ENCODE measurements at places on chromosomes 3 and 15.

- peak; percentile 12 for DNase-seq
These were observed 1.7 kb downstream of the LRRN1 start for GRCh38 chr3:3800685-3801493.

DNA sequence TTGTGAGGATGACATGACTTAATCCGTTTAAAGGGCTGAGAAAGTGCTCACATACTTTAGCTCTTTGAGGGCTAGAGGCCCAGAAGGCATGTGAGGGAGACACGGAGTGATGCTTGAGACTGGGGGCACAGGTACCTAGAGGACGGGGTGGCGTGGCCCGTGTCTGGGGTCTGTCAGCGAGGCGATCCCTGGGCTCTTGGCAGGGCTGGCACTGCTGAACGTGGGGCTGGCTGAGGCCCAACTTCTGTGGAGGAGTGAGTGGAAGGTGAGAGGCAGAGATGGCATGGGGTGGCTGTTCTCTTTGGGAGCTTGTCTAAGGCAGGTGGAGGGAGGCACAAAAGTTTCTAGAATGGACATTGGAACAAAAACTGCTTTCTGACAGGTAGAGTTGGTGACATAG is 9.5 kb downstream of the SEMA4B start:
- DNase-seq = no peak

- DNase-seq = no peak
These were observed 101.0 kb downstream of the ATG7 start for GRCh38 chr3:11373235-11373634.

DNA sequence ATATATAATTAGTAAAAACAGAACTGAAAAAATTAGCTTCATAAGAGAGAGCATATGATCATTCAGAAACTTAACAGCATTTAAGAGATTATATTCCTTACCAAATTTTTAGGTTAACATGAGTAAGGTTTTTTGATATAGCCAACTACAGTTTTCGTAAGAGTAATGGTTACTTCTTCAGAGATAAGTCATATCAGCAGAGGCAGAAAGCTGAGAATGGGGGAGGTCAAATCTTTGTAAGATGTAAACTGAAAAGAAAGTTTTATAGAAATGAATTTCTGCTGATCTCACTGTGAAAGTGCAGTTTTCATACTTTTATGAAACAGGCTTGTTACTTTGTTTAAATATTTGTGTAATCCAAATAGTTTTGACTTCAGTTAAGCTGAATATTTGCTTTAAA is 193.3 kb downstream of the ZBTB20 start:
- no peak for DNase-seq
